SK-N-SH treated with all-trans-retinoic acid at 6 μM for 48 hours (cell line): ENCODE measurements at places on chromosomes 11 and 22.

GRCh38 chr11:44191322-44192016, 96.0 kb downstream of the EXT2 start:
- no peak for ATAC-seq

DNA sequence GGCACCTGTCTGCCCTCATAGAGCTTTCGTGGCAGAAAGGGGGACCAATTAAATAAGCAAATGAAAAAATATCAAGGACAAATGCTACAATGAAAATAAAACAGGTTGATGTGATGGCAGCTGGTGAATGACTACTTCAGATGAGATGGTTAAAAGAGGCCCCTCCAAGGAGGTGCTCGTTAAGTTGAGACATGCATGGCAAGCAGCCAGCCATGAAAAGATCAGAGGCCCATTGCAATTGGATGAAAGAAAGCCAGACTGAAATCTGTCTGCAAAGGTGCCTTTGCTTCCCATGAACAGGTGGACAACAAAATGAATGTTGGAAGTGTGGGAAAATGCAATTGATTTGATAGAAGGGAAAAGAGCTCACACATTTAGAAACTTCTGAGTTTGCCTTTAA, 848 bp upstream of the TRPC6 start:
- ATAC-seq, result no peak

DNA sequence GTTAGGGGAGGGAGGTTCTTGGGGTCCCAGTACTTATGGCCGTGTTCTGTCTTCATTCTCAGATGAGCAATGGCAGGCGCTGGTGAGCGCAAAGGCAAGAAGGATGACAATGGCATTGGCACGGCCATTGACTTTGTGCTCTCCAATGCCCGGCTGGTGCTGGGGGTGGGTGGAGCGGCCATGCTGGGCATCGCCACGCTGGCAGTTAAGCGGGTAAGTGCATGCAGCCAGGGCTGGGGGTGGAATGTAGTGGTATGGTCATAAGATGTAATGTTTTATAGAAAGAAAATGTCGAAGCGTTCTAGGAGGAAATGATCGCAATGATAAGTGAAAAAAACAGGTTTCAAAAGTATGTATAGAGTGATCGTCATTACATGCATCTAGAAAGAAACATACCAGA, 9.1 kb upstream of the ATF4 start:
- ATAC-seq, result no peak

DNA sequence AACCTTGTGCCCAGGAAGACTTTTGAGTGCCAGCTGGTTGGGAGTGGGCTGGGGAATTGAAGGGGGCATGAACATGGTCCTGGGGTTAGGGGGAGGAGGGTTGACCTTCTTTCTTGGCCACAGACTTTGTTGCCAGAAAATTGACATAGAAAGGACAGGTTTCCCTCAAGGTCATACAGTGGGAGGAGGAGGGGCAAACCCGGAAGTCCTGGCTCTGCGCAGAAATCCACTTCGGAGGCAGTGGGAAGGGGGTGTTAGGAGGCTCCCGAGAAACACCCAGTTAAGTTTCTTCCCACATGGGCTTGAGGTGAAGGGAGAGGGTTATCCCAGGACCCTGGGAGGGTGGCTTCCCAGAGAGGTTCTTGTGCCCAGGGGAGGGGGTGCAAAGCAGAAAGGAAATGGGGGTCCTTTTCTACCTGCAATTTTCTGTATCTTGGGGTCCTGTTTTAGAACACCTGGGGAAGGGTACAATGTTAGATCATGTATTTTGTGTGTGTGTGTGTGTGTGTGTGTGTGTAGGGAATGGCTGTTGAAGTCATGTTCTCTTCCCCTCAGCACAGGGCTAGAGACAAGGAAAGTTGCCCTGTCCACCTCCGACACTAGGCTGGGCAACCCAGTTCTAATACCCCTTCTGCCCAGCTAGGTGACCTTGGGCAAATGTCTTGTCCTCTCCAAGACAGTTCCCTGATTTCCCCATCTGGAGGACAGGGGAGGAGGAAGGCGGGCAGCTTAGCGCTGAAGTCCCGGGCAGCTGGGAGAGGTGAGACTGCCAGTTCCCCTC, 1.1 kb downstream of the PVALB start:
- no peak for ATAC-seq

- no peak for ATAC-seq
Measured at GRCh38 chr11:15884141-15884540, 472.2 kb downstream of the SOX6 start.

- ATAC-seq, result no peak
Measured at GRCh38 chr11:119338965-119339588, 1.6 kb downstream of the C1QTNF5 start.

GRCh38 chr11:61587541-61587941, 6.7 kb upstream of the SYT7 start:
- ATAC-seq, result no peak

- no peak for ATAC-seq
Measured at GRCh38 chr11:128367573-128367972, 219.8 kb downstream of the ETS1 start.

- ATAC-seq, result no peak
Measured at GRCh38 chr11:121374286-121374985, 77.7 kb upstream of the SORL1 start.

GRCh38 chr11:102266099-102266498, 51.2 kb upstream of the BIRC3 start:
- 0 out of 3 replicates have a peak, but pooled peaks have one; percentile 10 for ATAC-seq

- ATAC-seq, result no peak
Measured at GRCh38 chr22:39681038-39681861, 110.7 kb downstream of the CACNA1I start.

GRCh38 chr11:2913019-2913431, 16.2 kb downstream of the PHLDA2 start:
- peak; percentile 67 for ATAC-seq

- no peak for ATAC-seq
Measured at GRCh38 chr11:82837650-82838049, 62.6 kb downstream of the PRCP start.

- no peak for ATAC-seq
Measured at GRCh38 chr11:47106798-47107411, 69.8 kb downstream of the ARFGAP2 start.

DNA sequence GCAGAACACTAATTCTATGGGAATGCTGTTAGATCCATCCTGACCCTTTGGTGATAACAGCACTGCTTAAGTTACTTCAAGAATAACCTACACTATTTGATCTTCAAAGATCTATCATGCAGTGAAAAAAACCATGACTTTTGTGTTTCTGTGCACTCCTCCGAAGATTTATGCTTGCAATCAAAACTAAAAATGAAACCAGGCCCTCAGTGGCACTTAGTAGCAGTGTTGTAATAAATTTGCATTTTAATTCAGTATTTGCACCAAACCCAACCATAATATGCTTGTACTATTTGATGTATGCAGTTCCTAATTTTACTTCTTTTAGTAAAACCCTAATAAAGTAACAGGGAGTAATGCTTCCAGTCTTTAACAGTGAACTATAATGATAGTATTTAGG, 130.7 kb downstream of the SOX6 start:
- no peak for ATAC-seq

DNA sequence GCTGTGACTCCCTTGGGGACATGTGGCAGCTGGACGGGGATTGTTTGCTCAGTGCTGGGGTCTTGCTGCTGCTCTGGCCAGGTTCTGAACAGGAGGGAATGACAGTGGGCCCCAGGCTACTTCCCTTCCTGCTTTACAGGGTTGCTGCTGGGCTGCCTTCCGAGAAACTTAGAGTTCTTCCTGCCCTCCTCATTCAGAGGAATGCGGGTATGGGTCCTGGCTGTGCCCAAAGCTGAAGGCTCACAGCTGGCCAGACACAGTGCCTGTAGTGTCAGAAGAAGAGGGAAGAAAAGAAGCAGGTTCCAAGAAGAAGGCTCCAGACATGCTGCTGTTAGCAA, 108.3 kb upstream of the PARVA start:
- ATAC-seq, result peak; percentile 83

DNA sequence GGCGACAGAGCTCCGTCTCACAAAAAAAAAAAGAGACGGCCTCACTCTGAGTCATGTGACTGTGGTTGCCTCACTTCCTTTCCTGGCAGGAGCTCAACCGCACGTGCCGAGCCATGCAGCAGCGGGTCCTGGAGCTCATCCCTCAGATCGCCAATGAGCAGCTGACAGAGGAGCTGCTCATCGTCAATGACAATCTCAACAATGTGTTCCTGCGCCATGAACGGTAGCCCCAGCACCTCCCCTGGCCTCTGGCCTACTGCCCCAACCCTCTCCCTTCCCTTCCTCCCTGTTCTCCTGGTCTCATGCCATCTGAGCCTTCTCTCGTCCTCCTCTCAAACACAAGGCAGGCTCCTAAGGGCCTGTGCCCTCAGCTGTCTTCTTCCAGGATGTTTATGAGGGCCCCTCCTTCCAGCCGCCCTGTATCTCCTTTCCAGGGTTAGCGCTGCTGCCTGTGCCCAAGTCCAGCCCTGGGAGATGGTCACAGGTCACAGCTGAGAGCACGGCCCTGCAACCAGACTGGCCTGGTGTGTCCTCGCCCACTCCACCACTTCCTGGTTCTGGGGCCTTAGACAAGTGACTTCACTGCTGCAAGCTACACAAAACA, 30.7 kb downstream of the TOM1 start:
- ATAC-seq, result peak; percentile 62

DNA sequence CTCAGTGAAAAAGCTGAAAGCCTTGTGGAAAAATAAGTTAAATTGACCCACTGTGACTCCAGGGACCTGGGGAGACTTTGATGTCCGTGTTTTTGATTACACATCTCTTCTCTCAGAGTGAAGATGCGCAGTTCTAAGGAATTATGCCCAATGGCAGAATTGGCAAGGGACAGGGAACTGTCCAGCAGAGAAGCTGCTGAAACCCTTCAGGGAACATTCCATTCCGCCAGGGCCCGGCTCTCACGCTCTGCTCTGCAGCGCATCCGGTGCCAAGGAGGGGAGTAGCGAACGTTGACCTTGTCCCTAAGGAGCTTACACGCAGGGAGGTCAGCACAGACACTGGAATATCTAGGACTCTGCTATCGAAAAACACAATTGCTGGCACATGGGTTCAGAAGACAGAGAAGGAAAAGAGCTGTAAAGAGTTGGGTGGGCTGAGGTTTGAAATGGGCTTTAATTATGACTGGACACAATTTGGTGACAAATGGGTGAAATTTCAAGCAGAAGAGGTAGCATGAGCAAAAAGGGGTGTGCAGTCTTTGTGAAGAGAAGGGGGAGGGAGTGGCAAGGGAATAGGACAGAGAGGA, 64.5 kb upstream of the B3GAT1 start:
- no peak for ATAC-seq

DNA sequence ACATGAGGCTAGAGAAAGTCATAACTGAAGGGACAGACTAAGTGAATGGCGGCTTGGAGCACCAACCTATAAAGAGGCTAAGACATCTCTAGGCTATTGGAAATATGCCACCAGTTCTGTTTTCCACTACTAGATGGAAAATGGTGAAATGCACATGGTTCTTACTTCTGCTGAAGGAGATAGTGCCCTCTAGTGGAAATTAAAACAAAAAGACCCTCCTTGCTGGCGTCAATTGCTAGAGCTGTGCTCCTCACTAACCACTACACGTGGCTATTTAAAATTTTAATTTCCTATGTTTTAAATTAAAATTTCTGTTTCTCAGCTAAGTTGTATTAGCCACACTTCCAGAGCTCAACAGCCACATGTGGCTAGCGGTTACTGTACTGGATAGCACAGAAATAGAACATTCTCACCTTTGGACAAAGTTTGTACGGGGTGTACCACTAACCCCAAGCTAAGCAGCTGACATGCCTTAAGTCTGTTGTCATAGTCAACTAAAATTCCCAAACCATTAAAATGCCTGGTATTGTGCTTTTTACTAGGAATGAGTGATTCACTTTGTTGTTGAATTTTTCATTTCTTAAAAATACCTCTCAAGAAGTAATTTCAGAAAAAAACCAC, 34.1 kb upstream of the CALCA start:
- ATAC-seq, result peak; percentile 70

GRCh38 chr22:19803736-19804267, 43.2 kb downstream of the TBX1 start:
- no peak for ATAC-seq

GRCh38 chr11:1077033-1077416, 2.4 kb downstream of the MUC2 start:
- ATAC-seq, result no peak

GRCh38 chr11:108871152-108871551, 206.3 kb downstream of the DDX10 start:
- ATAC-seq, result peak; percentile 74

GRCh38 chr22:32625985-32626384, 151.4 kb downstream of the FBXO7 start:
- no peak for ATAC-seq

DNA sequence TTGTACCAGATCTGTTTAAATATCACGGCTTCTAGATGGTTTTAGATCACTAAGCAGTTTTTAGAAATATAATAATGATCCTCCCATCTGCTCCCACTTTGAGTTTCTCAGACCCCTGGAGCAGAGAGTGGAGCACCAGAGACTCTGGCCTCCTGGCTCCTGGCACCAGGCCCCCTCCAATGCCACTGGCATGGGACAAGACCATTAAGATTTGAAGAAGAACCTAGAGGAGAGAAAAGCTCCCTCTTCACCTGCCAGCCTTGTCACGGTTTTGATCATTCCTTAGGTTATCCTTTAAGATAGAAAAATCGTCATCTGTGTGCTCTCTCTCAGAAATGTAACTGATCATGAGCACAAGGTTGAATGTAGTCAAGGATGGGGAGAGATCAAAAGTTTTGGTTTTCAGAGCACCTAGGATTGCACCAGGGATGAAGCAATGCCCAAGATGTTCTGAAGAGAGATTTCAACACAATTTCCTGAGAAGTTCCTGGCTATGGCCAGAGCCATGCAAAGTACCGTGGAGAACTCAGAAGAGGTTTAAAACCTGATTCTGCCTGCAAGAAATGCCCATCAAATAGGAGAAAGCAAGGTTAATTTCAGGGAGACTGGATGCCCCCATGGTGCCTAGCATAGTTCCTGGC, 22.2 kb downstream of the IL10RA start:
- no peak for ATAC-seq

GRCh38 chr11:63448646-63449045, 42.3 kb downstream of the PLAAT5 start:
- ATAC-seq, result no peak

GRCh38 chr11:112051768-112052167, 22.0 kb downstream of the PIH1D2 start:
- no peak for ATAC-seq

DNA sequence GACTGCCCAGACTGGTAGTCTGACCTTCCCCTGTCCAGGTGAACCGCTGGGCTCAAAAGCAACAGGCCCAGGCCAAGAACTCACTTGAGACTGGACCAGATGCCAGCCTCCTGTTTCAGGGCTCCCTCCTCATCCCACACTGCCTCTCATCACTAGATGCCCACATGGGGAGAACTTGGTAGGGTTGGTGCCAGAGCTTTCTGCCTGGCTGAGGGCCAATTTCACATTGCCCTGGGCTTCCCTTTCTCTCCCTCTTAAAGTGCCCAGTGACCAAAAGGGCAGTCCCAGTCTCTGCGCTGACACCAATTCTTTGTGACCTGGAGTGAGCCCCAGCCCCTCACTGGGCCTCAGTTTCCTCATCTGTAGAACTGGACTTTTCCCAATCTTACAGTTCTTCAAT, 41.7 kb downstream of the C11orf58 start:
- ATAC-seq, result no peak
